Stimulated activated CD8-positive, alpha-beta memory T cell treated with anti-CD3 and anti-CD28 coated beads, Interleukin-7, amount 100 ng/mL, for 1 hour (primary cell): ENCODE measurements at places on chromosomes 2 and 18.

DNA sequence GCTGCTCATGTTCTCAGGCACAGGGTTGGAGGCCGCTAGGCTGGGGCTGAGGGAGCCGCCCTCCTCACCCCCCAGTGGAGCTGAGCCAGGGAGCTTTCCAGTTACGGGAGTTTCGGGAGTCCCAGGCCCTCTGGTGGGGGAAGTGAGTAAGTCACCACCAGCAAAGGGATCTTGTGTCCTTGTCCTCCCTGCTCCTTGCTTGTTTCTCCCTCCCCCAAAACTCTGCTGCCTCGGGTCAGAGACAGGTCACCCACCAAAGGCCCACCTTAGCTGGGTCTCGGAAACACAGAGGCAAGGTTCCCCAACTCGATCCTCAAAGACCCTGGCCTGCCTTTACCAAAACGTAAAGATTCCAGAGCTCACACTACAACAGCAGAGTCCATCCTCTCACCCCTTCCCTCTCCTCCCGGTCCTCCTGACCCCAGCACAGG is 60.5 kb upstream of the POMC start:
- DNase-seq: no peak

DNA sequence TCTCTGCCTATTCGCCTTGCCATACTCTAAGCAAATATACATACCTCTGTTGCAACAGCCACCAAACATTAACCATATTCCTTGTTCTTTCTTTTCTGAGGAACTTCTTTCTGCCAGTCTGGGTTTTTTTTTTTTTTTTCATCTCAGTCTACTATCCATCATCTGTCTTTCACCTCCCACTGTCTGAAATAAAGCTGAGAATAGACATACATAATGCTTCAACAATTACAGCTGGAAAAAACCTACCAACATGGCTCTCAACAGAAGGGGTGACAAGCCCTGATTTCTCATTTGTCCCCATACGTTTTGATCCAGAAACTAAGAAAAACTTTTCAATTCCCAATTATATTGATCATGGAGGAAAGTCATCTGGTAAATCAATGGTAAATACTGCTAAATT is 728.8 kb upstream of the POU3F3 start:
- no peak for DNase-seq

DNA sequence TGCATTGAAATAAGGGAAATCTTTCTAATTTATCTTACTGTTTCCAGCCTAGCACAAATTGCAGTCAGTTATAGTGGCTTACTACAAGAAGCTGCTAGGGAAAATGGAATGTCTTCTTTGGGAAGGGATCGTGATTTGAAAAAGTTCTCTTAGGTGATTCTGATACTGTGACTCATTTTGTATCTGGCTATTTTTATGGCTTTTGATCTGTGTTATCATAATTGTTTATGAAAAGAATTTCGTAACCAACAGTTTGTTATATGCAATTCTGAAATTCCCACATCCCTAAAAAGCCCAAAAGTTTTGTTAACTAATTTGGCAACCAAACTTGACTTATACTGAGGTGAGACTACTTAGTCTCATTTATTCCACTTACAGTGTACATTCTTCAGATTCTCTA is 12.4 kb downstream of the PTPN4 start:
- no peak for DNase-seq

DNA sequence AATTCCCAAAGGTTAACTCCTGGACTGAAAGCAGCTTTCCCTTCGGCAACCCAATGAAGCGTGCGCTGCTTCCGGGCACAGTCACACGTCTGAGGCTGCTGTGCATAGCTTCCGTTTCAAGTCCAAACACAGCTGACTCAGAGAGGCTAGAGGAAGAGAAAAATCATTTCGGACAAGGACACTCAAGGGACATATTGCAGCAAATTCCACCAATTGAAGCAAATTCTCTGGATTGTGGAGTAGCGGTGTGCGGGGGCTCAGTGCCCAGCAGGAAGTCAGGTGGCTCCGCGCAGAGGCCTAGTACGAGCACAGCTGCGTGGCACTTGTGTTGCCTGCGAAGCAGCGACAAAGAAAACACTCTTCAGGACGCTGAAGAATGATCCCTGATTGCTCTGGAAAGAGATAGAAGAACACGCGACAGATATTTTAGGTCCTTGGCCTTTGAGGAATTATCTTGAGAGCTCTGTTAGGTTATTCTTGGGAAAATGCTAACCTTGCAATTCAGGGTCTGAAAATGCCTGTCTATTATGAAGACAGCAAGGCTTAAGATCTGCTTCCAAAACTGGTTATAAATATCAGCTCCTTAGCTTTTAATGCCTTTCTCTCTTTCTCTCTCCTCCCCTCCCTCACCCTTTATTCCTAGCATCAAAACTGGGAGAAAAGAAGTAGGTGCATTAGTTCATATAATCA is 352.6 kb upstream of the DLGAP1 start:
- DNase-seq: no peak

DNA sequence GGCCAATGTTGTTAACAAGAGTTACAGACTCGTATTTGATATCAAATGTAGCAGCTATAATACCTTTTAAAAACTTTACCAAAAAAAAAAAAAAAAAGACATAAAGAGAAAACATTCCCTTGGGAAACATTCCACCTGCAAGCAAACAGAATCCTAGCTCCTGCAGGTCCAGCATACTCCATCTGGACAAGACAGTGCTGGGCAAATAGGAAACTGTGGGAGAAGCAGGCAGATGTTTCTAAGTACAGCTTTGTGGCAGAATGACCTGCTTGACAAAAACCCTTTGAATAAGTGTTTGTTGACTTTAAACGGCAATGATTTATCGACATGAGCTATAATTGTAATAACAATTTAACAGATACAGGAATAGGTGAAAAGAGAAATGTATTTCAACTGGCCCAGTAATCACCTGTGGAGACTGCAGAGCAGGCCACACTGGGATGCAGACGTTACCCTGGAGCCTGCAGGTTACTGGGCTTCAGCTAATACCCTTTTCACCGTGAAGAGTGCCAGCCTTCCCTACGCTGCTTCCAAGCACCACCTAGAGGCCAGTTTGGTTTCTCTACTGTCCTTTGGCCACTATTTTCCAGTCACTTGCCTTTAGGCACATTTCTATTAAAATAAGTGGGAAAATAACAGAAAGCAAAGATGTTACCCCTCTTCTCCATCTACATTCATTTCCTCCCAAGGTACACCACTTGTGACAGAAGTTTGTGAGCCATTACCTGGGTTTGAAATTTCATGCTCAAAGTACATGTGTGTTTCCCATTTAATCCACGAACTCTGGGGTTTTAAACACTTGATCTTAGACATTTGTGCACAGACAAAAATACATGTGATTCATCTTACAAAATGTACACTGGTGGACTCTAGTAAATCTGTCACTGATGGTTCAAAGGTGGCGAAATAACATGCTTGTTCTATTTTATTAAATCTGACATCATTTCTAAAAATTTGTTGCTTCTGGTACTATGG is 96.9 kb upstream of the ZNF397 start:
- DNase-seq: no peak

- DNase-seq: no peak
These were observed 51.9 kb upstream of the SEMA4C start for GRCh38 chr2:96921561-96922319.

DNA sequence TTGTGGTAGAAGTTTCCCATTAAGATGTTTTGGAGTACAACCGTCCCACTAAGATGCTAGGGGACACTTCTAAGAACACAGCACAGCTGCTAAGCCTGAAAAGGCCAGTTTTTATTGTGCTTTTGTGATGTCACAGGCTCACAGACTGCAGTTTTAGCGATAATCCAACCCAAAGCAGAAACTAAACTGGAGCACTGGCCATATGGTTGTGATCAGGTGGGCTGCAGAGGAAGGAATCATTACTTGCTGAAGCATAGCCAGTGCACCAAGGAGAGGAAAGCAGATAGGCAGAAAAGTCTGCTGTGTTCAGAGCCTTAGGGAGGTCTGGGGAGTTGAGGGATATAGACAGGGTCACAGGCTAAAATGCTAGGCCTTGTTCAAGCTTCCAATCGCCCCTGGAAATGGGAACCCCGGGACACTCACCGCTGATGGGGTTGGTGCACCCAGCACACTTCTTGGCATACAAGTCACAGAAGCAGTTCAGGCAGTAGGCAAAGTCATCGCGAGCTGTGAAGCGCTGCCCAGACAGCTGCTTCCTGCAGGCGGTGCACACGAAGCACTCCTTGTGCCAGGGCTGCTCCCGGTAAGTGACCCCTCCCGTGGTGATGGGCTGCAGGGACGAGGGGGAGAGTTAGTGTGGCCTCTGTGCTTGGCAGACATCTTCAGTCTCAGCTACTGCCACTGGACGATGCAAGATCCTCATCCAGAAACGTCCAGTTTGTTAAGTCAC is 25.7 kb downstream of the C2orf49 start:
- DNase-seq: no peak

DNA sequence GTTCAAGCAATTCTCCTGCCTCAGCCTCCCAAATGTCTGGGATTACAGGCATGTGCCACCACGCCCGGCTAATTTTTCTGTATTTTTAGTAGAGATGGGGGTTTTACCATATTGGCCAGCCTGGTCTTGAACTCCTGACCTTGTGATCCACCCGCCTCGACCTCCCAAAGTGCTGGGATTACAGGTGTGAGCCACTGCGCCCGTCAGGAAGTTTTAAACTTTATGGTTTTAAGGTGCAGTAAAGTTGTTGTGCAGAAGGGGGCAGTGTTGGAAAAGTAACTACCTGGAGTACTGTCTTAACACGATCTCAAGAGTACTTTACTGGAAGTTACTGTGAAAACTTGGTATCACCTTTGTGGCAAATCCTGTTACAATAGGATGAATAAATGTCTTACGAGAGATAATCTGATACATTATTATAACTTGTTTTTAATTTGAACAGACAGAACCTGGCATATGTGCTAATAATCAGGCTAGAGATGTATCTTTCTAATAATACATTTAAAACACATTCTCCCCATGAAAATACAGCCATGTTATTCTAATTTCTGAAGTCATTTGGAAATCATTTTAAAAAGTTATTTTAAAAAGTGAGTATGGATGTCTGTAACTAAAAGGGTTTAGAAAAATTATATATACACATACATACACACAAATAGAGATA is 10.8 kb downstream of the SPDYA start:
- DNase-seq: peak; percentile 16

GRCh38 chr18:11974741-11975325 is 6.5 kb upstream of the IMPA2 start:
- no peak for DNase-seq

DNA sequence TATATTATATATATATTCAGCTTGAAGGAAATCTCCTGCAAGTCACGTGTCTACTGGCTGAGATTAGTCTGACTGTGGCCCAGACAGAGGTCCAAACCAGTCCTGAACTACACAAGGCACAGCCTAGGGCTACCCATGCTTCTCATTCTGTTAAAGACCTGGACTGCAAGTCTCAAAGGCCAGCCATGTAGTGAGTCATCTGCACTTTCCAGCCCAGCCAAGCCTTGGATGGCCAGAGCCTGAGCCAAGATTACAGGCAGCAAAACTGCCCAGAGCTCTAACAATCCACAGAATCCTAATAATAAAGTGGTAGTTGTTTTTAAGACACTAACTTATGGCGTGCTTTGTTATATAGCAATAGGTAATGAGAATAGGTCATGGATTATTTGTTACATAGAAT is 259.6 kb downstream of the SS18 start:
- no peak for DNase-seq

DNA sequence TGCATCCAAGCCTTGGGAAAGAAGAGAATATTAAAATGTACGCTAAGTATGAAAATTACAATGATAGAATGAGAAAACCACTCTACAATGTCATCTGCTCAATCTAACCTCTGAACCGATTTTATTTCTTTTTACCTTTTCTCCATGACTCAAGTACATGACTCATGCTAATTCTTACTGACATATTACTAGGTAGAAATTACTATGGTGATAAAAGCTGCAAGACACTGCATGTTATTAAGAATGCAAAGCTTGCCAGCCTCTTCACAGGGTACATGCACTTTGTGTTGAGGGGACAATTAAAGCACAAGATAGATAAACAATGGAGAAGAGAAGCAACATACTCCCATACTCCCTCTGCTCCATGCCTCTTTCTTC is 20.7 kb downstream of the SFT2D3 start:
- DNase-seq: no peak

- DNase-seq: no peak
These were observed 318.0 kb downstream of the FIGN start for GRCh38 chr2:163417596-163418337.

DNA sequence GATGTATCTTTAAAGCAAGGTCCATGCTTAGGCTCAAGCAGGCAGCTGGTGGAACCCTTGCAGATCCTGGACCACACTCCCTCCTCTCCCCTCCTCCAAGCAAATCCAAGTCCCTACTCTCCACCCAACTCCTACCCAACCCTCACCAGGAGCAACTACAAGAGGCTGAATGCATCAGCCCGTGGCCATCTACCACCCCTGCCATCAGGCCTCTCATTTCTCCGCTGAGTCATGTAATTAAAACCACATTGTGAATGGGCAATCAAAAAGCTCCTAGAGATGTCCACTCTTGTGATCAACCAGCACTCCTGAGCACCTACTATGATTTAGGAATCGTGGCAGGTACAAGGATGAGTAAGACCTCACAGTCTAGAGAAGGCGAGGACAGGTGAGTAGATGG is 142.2 kb upstream of the CAPN13 start:
- no peak for DNase-seq

GRCh38 chr2:31386648-31387047 is 27.9 kb downstream of the XDH start:
- DNase-seq: no peak

DNA sequence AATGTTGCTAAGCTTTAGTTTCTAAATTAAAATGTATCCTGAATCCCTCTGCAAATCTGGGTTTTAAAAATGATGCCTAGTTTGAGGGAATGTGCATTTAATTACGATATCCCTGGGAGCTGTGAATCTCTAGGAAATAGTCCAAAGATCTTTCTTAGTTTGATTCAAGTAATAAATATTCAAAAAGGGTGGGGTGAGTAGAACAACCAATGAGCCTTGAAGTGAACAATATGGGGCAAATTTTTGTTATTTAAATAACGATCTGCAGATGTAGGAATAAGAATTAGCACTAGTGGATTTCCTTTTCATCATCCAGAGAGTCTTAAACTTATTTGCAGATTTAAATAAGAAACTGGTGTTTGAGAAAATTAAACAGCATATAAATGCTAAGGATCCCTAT is 106.3 kb downstream of the ACVR1 start:
- no peak for DNase-seq

DNA sequence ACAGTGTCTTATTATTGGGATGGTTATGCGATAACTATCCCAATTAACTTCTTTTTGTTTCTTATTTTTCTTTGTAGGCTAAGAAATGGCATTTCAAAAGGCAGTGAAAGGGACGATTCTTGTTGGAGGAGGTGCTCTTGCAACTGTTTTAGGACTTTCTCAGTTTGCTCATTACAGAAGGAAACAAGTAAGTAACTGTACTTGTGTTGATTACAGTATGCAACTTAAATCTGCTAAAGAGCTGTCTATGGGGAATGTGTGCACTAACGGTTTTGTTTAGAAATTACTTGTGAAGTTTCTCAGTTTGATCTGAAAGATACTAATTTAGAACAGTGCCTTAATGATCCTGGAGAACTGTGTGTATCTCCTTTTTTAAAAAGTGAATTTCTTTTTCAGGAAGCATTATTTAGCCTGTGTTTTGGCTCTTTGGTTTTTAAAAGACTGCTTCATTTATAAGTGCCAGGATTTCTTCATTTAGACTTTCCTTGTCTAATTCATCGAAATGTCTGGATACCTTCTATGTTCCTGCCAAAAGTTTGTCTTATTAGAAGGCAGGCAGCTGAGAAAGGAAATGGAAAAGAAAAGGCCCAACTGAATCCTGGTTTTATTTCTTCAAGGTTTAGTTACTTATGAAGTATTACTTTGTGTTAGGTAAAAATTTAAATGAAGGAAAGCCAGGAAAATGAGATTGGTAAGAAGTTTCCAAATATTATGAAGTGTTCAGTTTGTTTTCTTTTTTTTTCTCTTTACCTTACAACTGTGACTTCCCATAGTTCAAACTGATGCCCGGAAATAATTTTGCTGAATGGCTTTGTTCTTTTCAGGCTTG is 40.1 kb downstream of the GPD2 start:
- no peak for DNase-seq
